ENCODE measurements at places on chromosomes 2 and 18.

DNA sequence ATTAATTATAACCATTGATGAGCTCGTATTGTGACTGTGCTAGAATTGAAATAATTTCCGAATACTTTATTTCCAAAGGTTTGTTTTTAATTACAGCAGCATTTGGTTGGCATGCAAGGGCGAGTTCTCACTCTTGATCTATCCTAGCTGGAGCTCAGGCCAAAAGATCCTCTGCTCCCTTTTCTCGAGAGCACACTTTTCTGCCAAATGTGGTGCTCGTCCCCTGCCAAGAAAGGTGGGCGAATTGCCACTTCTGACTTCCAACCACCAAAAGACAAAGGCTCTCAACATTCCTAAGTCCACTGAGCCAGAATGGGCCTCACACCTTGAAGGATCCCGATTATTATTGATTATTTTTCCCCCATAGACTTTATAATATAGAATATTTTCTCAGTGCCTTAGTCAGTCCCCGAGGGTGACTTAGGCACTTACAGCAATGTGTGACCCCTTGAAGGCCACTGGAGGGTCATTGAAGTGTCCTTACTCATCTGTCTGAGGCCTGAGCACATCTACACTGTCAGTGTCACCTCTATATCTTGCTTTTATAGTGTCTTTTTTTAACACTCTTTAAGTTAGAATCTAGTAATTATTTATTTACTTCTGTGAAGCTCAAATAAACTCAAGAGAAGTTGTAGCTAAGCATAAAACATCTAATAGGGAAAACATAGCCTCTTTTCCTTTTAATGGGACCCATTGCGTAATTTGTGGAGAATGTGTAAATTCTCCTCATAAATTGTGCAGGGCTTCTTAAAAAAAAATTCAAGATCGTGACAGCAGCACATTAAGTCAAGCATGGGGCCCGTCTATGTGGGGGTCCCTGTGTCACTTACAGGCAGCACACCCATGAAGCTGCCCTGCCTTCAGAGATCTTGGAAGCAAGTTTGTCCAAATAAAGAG lies 98.3 kb downstream of the MEIS1 start:
- DNase-seq: no peak

GRCh38 chr2:42843611-42844010 lies 51.2 kb upstream of the HAAO start:
- DNase-seq: no peak

GRCh38 chr2:101521487-101521886 lies 46.6 kb upstream of the RFX8 start:
- DNase-seq: no peak

DNA sequence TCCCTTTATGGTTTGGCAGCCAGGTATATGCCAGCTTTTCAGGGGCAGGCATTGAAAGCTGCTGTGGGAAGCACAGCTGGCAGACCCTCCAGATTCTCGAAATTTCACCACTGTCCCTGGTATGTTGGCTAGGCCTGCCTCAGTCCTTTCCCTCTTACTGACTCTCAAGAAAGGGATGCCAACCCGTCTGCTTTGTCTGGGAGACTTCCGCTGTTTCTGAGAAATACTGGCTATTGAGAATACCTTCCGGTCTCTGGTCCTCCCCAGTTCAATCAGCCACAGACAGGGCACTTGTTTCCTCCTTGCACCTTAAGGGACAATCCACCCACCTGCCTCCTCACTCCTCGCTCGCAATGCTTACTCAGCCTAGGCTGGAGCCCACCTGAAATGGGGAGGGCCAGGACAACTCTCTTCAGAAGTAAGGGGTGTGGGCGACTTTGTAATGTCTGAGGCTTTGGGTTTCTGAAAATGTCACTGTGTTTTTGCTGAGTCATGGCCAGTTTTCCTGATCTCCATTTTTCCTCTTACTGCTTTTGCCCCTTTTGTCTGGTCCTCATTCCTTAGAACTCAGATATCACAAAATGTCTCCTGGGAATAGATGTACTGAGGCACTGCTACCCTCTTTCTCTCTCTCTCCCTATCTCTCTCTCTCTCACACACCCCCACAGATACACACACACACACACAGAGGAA lies 571.1 kb downstream of the TNS1 start:
- DNase-seq: no peak

- no peak for DNase-seq
Measured at GRCh38 chr2:231589656-231590055, 3.0 kb upstream of the TEX44 start.

DNA sequence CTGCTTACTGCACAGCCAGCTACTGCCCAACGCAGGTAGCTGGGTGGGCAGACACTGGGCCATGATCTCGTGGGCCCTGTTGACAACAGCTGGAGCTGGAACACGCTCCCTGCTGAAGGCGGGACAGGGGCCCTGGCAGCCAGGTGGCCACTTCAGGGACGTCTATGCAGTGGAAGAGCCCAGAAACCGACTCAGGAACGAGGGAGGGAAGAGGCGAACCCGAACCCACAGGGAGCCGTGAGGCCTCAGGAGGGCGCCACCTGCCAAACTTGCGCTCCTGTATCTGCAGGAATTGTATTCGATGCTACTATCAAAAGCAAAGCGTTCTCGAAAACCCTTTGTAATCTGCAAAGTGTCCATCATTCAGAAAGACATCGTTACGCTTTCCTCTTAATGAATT lies 198.4 kb downstream of the EIPR1 start:
- no peak for DNase-seq

DNA sequence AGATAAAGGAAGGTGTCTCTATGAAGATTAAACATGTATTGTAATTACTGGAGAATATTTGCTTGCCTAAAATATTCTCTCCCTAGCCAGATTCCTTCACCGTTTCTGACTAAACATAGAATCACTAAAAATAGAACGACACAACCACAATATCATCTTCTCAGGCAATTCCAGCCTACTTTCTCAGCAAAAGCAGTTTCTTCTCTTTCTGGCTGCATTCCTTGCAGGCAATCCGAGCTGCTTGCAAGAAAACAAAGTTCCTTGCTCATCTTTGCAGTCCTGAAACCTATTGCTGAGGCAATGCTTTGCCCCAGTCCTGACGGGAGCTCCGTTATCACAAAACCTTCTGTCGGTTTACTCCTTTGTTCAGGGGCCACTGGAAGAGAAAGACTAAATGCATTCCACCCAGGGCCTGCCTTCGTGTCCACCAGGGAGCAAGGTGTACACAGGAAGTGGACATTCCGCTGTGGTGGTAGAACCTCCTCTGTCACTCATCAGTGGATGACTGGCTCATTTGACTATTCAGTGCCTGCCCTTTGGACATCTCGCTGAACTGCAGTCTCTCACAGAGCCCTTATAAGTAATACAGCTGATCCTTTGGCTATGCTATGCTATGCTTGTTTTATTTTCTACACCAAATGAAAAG lies 239.2 kb upstream of the DOK6 start:
- no peak for DNase-seq

DNA sequence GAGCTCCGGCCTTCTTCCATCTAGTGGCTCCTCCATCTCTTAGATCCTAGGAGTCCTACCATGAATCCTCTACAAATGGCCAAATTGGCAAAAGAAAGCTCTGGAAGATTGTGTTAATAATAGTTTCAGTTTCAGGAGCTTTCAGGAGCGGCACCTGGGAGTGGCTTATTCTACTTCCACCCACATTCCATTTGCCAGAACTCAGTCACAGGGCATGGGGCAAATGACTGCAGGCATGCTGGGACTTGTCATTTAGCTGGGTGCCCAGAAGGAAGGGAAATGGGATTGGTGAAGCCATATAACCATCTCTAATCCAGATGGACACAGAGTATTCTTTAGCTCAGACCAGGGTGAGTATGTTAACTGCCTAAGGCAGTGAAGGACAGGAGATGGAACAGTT lies 3.6 kb upstream of the LRATD1 start:
- no peak for DNase-seq

- no peak for DNase-seq
Measured at GRCh38 chr18:52903857-52904256, 563.9 kb downstream of the DCC start.

GRCh38 chr2:96500385-96501066 lies 4.6 kb downstream of the NEURL3 start:
- no peak for DNase-seq

GRCh38 chr2:127542231-127542630 lies 6.7 kb downstream of the MYO7B start:
- DNase-seq: no peak
